Heart left ventricle (tissue), 16 donors: ENCODE measurements at places on chromosomes 5 and 9.

GRCh38 chr5:93431250-93431649, 149.8 kb downstream of the NR2F1-AS1 start:
- DNase-seq = no peak

- DNase-seq = no peak
Observed at GRCh38 chr9:38639577-38639940, 19.2 kb upstream of the ANKRD18A start.

- DNase-seq = no peak
Observed at GRCh38 chr5:116291271-116291670, 206.4 kb downstream of the COMMD10 start.

DNA sequence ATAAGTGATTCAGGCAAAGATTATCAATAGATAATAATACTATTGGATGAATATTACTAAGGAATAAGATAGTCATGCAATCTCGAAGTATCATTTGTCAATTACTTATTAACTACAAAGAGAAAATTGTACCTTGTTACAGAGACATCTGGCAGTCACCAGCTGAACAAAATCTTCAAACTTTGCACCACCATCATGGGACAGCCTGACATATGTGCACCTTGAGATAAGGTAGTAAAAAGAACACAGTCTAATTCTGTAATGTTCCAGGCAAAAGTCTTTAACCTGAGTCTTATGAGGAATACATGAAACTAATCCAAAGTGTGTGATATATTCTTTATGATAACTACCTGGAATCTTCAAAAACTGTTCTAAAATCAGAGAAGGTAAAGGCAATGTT, 423.0 kb upstream of the ZNF608 start:
- DNase-seq = no peak

- no peak for DNase-seq
Observed at GRCh38 chr9:114452219-114453165, 52.8 kb downstream of the WHRN start.

- no peak for DNase-seq
Observed at GRCh38 chr9:14992516-14992915, 82.3 kb upstream of the FREM1 start.

- no peak for DNase-seq
Observed at GRCh38 chr5:107878661-107879060, 207.9 kb upstream of the EFNA5 start.

- DNase-seq = no peak
Observed at GRCh38 chr5:124764585-124764984, 18.1 kb upstream of the ZNF608 start.

DNA sequence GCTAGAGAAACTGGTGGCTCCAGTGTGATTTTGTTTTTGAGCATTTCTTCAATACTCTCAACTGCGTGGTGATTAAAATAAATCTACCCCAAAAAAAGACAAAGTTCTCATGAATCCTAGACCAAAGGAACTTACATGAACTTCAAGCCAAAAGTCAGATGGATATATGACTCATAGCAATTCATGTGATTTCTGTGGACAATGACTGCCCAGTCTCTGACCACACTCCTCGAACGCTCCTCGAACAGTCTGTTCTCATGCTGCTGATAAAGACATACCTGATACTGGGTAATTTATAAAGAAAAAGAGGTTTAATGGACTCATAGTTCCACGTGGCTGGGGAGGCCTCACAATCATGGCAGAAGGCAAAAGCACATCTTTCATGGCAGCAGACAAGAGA, 46.4 kb upstream of the CEP78 start:
- no peak for DNase-seq

DNA sequence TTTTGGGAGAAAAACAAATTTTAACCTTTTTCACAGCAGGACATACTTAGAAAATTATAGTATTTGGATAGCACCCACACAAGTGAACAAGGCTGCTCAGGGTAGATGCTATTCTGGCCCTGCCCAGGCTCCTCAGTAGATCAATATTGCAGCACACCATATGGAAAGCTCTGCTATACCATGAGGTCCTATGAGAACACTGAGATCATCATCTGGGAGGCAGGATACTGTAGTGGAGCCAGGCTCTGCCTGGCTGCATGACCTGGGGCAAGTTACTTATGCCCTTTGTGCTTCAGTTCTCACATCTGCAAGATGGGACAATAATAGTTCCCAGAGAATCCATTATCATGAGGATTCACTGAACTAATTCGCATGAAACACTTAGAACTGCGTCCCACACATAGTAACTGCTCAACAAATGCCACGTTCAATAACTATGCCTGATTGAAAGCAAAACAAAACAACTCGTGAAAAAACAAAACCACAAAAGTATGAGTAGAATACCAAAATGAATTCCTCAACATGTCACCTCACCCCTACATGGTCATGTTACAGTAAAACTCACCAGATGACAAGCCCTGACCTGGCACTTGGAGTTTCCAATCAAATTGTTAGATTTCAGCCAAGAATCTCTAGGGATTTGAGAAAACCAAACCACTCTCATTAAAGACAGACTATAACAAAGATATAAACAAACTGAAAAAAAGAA, 31.9 kb downstream of the ARSB start:
- no peak for DNase-seq

DNA sequence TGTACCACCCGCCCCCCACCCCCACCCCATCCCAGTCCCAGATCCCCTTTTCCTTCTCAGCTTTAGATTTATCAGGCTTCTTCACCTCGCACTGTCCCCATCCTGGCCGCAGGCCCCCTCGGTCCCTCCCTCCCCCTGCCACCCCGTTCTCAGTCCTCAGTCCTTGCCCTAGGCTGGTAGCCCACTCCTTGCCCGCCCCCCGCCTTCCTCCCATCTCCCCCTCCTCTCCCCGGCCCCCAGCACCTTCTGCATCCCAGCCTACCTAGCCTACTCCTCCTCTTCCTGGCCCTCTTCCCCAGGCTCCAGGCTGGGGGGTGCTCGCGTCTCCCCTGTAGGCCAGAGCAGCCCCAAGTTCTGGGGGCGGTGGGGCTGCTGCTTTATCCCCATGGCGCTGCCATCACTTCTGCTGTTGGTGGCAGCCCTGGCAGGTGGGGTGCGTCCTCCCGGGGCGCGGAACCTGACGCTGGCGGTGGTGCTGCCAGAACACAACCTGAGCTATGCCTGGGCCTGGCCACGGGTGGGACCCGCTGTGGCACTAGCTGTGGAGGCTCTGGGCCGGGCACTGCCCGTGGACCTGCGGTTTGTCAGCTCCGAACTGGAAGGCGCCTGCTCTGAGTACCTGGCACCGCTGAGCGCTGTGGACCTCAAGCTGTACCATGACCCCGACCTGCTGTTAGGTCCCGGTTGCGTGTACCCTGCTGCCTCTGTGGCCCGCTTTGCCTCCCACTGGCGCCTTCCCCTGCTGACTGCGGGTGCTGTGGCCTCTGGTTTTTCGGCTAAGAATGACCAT, 828 bp downstream of the NPR2 start:
- no peak for DNase-seq

DNA sequence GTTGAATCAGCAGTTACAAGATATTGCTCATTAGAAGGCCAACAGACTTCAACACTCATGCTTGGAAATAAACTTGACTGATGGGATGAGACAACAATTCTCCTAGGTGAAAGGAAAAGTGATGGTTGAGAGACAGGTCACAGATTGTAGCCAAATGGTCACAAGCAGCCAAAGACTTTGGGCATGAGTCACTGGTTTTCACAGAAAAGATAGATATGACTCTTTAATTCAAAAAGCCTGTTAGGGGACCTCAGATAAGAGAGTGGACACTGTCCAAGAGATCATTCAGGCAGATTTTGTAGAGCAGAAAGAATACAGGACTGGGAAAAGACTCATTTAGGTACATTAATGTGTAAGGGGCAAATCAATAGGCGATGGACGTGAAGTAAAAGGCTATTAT, 982.5 kb downstream of the MAT2B start:
- no peak for DNase-seq

DNA sequence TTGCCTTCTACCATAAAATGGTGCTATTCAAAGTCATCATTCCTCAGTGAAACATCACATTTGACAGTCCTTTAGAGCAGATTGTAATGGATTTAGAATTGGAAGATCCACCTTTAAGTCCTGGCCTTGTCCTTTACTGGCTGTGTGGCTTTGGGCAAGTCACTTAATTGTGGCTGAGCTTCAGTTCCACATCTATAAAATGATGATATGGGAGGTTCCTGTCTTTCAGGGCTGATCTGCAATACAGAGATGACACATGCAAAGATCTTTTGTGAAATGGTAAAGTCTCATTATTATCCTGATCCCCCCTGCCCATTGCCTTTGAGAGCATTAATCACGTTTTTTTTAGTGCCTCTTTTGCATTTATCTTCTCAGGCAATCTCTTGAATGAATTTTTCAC, 58.2 kb downstream of the ZFAND5 start:
- no peak for DNase-seq

GRCh38 chr9:87607859-87608258, 110.2 kb downstream of the DAPK1 start:
- no peak for DNase-seq

DNA sequence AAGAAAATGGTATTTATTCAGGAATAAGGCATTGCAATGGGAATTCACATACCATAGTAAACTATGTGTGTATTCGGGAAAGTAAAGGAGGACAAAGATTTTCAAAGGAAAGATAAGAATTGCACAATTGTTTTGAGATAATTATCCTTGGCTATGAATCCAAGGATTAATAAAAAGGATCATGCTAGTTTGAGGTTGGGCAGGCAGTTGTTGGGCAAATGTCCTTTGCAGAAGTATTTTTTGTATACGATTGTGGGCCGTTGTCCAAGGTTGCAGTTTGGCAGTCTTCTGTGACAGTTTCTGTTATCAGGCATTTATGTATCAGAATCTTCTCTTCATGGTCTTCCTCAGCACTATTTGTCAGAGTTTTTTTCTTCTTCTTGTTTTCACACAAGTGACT, 10.6 kb upstream of the UBAP2 start:
- no peak for DNase-seq

DNA sequence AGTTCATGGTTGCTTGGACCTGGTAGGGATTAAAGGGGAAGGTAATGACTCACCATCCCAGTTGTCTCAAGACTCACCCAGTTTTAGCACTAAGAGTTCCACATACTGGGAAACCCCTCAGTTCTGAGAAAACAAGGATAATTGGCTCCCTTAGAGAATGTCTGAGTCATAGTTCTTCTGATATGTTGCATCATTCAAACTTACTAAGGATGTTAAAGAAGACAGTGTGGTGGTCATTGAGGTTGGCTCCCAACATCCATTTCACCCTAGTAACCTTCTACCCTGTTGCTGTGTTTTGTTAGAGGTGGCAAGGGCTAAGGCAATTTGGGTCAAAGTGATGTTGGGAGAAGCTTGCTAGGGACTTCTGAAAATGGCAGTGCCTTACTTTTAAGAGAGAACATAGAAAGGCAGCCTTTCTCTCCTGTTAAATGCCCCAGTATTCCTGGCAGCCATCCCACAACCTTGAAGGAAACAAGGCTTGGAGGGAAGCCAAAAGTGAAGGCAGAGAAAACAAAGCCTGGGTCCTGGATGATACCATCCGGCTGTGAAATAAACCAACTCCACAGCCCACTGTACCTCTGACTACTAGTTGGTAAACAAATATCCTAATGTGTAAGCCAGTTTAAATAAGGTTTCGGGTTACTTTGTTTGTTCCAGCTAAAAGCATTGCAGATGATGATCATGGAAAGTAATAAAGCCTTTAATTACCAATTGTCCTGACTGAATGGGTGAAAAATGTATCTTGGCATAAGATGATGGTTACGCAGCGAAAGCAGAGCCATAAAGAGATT, 80.4 kb upstream of the ADAMTSL1 start:
- no peak for DNase-seq

DNA sequence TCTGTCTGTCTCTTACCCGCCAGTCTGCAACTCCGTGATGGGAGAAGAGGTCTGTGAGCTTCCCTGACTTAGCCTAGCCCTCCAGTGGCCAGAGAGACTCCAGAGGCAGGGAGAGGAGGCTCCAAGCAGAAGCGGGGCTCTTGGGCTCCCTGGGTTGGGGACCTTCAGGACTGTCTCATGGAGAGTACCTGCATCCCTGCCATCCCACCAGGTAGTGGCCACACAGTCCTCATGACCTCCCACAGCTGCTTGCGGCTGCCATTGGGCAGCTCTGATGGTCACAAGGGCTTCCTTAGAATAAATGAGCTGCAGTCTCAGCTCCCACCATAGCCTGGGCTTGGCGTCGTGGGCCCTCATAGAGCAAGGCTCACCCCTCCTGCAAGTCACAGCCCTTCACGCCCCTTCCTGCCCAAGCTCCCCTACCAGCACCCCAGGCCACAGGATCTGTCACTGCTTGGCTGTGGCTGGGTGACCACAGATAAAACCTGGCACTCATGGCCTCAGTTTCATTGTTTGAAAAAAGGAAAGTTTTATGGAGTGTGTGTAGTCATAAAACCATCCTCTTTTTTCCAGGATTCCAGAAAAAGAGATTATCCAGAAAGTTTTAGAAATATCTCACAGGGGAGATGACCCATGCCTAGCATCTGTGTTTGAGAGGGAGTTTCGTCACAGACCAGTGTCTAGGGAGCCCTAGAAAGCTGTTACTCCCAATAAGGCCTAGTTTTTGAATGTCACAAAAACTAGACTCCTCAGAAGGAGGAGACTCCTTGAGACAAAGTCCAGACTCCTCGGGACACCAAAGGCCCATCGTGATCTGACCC, 48.4 kb downstream of the PPARGC1B start:
- DNase-seq = no peak

GRCh38 chr9:127574072-127574993, 37.7 kb upstream of the STXBP1 start:
- DNase-seq = no peak

DNA sequence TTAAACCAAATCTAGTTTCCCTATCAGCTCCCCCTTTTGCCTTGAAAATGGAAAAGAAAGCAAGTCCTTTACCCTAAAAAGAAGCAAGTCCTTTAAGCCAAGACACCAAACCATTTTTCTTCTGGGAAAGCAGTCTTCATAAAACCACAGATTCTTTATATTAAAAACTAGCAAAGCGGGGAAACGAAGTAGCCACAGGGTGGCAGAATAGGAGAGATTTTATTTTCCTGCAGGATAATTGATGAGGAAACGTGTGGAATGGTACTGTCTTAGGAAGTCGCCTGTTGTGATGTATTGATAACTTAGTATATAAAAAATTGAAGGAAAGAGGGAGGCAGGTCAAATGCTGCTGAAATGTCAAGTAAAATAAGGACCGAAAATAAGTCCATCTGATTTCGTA, 41.1 kb downstream of the ZNF883 start:
- no peak for DNase-seq

- peak; percentile 17 for DNase-seq
Observed at GRCh38 chr5:50853151-50853550, 186.7 kb downstream of the PARP8 start.

DNA sequence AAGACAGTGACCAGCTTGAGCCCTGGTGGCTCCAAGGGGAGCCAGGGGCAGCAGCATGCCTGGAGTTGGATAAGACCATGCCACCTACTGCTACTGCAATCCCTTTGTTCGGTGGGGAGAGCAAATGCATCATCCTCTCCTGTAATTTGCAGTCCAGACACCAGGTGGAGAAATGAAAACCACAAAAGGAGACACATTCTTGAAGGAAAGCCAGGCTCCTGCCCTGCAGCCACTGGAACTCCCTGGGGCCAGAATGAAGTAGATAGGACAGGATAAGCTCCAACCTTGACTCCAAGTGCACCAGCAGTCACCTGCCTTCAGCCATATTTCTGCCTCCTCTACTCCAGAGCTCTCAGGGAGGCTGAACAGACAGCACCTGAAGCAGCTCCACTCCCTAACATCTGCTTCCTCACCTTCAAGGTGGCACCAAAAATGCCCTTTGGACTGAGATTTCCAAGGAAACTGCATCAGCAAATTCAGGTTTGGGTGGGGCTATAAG, 65.1 kb upstream of the IQGAP2 start:
- DNase-seq = no peak

- DNase-seq = peak; percentile 82
Observed at GRCh38 chr5:64331597-64332277, 166.1 kb downstream of the RNF180 start.
